ENCODE measurements at places on chromosomes 13 and 19. TPM values are rescaled to one million over a fixed set of nuclear protein-coding genes. Genes with fewer than 3 reads are reported as not detected.

DNA sequence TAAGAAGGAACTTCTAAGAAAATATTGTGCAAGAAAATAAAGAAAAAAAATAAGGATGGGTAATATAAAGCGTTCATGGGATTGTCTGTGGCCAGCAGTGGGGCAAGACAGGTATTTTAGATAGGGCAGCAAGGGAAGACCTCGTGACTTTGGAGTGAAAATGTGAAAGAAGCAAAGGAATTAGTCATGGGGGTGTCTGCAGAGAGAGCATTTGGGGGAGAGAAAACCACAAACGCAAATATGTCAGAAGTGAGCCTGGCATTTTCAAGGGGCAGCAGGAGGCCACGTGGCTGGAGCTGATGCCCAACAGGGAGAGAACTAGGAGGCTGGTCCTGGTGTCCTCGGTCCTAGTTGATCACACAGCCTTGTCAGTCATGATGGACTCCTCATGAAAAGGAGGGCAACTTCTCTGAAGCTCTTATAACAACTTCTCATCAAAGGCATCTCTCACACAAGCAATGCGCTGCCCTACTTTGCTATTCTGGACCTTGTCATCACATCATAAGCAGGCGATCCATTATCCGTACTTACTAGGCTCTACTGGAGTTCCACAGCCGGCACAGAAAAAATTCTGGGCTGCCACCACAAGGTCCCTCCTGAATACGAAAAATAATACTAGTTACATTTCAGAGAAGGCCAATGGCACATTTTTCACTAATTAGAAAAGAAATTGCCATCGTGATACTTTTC, 31.0 kb downstream of the RUBCNL start:
- DNase-seq: no peak

DNA sequence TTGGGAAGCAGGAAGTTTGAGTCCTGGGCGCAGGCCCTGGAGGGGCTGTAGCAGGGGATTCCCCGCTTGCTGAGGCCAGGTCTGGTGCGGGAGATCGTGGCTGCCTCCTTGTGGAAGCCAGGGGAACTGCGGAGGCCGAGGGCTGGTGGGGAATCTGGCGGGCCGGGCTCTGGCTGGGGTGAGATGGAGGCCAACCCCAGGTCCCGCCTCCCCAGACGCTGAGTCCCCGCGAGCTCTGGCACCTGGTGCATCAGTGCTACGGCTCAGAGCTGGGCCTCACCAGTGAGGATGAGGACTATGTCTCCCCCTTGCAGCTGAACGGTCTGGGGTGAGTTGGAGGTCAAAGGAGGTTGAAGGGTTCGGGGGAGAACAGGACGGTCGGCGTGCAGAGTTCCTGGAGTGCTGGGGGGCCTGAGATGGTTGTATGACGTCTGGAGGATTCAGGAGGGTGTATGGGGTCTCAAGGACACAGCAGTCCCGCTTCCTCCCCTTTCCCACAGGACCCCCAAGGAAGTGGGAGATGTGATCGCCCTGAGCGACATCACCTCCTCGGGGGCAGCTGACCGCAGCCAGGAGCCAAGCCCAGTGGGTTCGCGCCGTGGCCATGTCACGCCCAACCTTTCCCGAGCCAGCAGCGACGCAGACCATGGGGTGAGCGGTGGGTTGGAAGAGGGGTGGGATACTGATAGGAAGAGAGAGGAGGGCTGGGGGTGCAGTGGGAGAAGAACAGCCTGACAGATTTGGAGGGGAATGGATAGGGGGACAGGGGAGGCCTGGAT, 13.1 kb downstream of the GRAMD1A start:
- DNase-seq: peak; percentile 90

GRCh38 chr13:98206946-98207345, 29.9 kb upstream of the RNF113B start:
- peak; percentile 60 for DNase-seq

GRCh38 chr13:90538063-90538462, 809.4 kb upstream of the MIR17HG start:
- no peak for DNase-seq

Gene LHB
- 3.8 TPM for polyA plus RNA-seq

Gene ZNF540
- polyA plus RNA-seq: 2.9 TPM
